ENCODE measurements at places on chromosomes 2 and 18. TPM values are rescaled to one million over a fixed set of nuclear protein-coding genes. Genes with fewer than 3 reads are reported as not detected.

Gene MC5R
- total RNA-seq, result not detected

Gene SERPINB13
- not detected for total RNA-seq

Gene SERPINB3
- not detected for total RNA-seq

Gene CRACDL
- 1.8 TPM for total RNA-seq

Gene ALLC
- total RNA-seq, result not detected

Gene NAB1
- 17.7 TPM for total RNA-seq

Gene HOXD4
- total RNA-seq, result not detected

Data from T-cell (primary cell).